ENCODE measurements at places on chromosomes 6 and 20.

DNA sequence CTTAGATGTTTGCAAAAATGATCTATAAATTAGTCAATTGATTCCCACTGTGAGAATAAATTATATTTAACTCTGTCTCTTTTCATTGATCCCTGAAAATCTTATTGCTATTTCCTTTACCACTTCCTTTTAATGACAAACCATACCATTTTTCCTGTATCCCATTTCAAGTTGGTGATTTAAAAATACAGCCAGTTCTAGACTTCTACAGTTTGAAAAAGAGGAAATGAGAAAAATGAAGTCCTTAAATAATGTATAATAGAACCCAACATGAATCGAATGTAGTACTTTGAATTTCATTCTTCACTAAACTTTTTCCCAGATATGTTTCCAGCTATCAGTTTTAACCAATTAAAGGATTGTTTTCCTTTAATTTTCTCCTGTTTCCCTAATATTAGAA lies 29.5 kb upstream of the SDHAF4 start:
- no peak for DNase-seq

DNA sequence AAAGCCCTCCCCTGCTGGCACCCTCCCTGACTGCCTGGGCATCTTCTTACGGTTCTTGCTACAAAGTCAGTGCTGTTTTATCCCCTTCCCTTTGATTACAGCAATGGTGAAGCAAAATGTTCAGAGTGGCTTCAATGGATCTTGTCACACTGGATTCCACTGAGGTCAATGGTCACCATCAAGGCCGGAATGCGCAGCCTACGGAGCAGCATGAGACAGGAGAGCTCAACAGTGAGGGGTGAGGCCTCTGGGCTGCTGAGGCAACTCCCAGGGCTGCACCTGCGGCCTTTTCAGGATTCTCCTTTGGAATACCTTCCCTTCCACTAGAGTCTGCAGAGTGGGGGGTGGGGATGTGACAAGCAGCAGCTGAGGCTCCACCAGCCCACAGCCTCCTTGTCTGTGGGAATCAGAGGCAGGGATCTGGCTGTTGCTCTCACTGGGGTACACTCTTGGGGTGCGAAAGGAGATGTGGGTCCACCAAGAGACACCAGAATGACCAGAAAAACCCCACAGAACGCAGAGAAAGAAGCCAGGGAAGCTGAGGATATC lies 40.4 kb upstream of the EMILIN3 start:
- DNase-seq, result no peak

DNA sequence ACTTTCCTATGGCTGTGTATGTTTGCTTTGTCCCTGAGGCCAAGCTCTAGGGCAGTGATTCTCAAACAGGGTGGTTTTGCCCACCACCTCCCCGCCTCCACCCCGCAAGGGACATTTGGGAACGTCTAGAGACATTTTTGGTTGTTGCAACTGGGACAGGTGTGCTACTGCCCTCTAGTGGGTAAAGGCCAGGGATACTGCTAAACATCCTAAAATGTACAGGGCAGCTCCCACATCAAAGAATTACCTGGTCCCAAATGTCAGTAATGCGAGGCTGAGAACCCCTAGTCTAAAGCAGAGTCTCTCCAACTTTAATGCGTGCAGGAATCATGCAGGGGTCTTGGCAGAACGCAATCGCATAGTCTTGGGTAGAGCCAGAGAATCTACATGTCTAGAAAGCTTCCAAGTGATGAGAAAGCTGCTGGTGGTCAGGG lies 5.1 kb downstream of the KCNS1 start:
- no peak for DNase-seq

DNA sequence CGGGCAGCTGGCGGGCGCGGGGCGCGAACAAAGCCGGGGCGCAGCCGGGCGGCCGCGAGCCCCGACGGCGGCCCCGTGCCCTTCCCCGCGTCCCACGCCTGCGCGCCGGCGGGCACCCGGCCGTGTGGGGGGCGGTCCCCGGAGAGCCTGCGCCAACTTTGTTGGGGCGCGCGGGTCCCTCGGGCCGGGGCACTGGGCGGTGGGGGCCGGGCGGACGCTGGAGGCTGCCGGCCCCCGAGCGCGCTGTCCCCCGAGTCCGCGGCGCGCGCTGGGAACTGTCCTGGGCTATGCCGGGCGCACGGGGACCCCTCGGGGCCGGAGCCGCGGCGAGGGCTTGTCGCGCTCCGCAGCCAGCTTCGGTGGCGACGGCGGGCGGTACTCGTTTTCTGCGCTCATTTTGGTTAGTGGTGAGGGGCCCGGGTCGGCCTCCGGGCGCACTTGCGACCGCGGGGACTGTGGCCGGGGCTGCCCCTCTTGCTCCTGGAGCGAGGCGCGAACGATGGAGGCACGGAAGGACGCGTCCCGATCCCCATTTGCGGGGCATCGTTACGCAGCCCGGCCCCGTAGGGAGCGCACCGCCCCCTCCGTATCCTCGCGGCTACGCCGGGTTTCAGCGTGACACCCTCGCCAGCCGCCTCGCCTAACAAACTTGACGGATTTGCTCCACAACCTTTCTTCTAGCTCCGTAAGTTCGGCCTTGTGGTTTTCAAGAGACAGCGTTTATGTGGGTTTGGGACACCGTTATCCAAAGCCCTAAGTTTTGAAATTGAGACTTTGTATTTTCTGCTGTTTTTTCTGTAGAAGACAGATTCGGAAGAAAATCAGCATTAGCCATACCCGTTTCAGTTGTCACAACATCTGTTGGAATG lies 622 bp downstream of the SS18L1 start:
- no peak for DNase-seq

GRCh38 chr6:111793711-111794111 lies 79.5 kb downstream of the FYN start:
- DNase-seq, result no peak

- DNase-seq, result no peak
These were observed 207.6 kb downstream of the THBS2 start for GRCh38 chr6:169046021-169046420.

DNA sequence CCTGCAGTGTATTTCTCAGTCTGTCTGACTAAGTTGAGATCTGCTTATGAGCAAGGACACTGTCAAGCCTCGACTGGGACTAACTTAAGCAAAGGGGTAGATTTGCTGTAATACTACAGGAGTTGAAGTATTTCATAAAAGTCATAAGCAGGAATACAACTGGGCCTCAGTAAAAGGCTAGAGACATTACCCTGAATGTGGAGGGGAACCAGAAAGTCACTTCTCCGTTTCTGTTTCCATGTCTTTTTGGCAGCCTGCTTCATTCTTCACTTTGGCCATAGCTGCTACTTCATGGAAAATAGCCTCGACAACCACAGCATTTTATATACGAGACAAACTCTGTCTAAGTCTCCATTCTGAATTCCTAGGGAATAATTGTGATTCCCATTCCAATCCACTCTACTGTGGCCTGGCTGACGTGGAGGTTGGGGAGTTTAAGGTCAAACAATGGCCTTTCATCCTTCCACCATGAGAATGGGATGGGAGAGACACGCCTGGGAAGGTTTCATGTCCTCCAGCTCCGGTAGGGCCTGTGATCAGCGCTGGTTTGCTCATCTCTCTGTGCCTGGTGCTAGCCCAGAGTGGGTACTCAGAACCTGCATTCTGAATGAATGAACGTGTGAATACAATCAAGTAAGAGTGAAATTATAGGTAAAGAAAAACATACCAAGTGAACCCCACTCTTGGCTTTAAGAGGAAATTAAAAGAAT lies 37.1 kb upstream of the DUSP22 start:
- no peak for DNase-seq

- no peak for DNase-seq
These were observed 2.0 kb upstream of the ACTL10 start for GRCh38 chr20:33664762-33665144.

DNA sequence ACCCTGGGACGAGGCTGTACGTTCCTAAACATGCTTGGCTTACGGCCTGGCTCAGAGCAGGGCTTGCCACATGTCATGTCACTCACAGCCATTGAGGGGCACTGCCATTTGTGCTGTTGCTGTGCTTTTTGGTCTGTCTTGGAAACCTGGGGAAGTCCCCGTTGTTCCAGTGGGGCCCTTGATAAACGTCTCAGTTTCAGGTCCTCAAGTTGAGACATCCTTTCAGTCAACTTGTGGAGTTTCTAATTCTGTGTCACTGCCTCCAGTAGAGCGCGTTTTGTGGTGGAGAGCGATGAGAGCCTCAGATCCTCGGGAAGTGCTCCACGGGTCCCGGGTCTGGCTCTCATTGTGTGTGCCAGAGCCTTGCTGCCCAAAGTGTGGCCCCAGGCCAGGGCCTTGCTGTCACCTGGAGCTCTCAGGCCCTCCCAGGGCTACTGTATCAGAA lies 43.0 kb upstream of the CCR6 start:
- no peak for DNase-seq

DNA sequence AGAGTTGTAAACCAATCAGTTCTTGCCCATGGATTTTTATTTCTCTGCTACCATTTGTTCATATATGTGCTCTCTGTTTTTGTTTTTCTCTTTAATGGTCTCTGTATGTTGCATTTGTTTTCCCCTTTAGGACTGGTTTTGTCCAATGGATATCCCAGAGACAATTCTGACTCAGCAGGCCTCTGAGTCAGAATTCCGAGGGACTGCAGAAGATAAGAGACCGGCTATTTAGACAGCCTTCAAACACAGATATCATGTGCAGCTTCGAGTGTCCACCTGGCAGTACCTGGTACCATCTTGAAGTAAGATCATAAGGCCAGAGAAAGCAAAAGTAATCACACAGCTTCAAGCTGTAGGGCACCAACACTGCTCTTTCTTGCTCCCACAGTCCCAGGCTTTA lies 125.5 kb downstream of the ELOVL4 start:
- no peak for DNase-seq

- DNase-seq, result no peak
These were observed 114.6 kb downstream of the CLIC5 start for GRCh38 chr6:45900808-45901752.

- DNase-seq, result no peak
These were observed 554.3 kb downstream of the CD109 start for GRCh38 chr6:74250161-74250818.

DNA sequence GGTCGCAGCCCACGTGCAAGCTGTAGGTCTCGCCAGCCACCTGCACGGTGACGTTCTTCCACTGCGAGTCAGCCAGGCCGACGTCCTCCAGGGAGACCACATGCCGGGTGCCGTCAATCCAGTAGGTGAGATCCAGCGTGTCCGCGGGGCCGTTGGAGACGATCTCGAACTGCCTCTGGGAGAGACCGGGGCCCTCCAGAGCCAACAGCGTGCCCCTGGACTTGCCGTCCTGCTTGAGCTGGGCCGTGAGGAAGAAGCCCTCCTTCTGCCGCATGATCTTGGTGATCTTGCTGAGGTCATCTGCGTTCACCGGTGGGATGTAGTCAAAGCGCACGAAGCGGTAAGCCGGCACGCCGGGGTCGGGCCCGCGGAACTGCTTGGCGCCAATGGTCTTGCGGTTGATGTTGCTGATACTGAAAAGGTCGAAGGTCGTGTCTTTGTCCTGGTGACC lies 5.1 kb downstream of the THBS2 start:
- DNase-seq, result no peak

- DNase-seq, result no peak
These were observed 40.0 kb downstream of the SF3B5 start for GRCh38 chr6:144055121-144055931.

DNA sequence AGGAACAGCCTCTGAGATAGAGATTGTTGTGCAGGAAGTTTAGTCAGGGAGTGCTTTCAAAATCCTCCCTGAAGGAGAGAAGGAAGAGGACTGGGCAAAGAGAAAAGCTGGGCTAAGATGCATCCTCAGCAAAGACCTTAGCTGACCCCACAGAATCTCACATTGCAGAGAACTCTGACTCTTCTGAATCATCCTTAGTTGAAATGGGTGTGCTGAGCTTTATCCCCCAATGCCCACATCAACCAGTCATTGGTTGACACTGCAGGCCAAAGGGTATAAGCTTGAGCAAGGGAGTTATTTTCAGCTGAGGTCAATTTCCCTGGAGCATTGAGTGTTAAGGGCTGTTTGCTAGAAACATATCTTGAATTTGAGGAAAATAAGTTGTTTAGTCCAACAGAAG lies 732.2 kb downstream of the CBLN4 start:
- DNase-seq, result no peak

GRCh38 chr20:57323034-57323433 lies 6.6 kb upstream of the SPO11 start:
- DNase-seq, result no peak

- no peak for DNase-seq
These were observed 10.9 kb upstream of the MRS2 start for GRCh38 chr6:24391756-24392405.

DNA sequence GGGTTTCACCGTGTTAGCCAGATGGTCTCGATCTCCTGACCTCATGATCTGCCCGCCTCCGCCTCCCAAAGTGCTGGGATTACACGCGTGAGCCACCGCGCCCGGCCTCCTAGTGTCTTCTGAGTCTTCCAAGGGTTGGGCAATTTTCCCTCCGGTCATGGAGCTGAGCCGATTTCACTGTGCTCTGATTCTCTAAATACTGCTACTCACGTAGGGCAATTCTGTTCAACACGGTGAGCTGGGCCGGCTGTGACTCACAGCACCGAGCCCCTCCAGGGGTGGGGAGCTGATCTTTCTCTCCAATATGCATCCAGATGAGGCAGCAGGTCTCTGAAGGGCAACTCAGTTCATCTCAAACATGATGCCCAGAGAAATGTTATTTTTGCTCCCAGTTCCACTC lies 71.6 kb upstream of the CD93 start:
- no peak for DNase-seq

- DNase-seq, result no peak
These were observed 80.2 kb downstream of the FAM50B start for GRCh38 chr6:3929281-3929798.

GRCh38 chr6:39335780-39336545 lies 13.5 kb upstream of the KCNK16 start:
- DNase-seq, result no peak

DNA sequence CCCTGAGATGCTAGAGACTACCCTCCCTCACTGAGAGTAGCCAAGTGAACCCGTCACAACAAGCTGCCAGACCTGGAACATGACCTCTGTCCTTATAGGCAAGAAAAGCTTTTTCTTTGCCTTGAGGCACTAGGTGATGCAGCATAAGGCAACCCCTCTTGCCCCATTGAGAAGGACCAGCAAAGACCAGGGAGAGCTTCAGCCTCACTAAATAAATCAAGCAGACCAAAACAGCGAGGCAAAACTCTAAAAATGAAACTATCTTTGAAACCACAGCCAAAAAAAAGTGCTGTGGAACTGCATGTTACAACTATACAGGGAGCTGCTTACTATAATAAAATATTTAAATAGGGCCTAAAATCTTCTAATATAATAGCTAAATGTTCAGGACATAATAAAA lies 62.6 kb upstream of the FAM83B start:
- DNase-seq, result no peak

DNA sequence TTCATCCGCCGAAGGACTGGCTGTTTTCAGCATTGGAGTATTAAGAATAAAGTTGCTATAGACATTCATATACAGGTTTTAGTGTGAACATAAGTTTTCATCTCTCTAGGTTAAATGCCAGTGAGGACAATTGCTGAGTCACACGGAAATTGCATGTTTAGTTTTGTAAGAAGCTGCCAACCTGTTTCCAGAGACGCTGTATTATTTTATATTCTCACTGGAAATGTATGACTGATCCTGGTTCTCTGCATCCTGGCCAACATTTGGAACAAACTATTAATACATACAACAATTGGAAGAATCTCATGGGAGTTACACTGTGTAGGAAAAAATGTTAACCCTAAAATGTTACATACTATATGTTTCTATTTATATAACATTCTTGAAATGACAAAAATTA lies 16.7 kb upstream of the TGM6 start:
- no peak for DNase-seq

- no peak for DNase-seq
These were observed 52.5 kb downstream of the RBL1 start for GRCh38 chr20:37042986-37043972.

Measured in progenitor cell of endocrine pancreas (in vitro differentiated cells).